Mesendoderm (in vitro differentiated cells): ENCODE measurements at places on chromosomes 16 and 17.

DNA sequence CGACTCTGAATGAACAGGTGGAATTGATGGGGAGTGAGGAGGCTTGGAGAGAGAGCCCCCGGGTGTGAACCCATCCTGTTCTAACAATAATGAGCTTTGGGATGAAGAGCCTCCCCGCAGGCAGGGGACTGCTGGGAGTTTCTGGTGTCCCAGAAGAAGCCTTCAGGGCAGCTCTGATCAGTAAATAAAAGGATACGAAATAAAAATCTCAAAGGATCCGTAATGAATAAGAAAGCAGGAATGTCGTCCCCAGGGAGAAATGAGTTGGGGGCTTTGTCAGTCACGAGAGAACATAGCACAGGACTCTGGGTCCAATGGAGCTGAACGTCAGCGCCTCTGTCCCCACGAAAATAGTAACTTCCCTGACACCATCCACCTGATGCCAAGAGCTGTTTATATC lies 113.4 kb downstream of the PITPNC1 start:
- H3K4me3 ChIP-seq = no peak overlapping the region
- H3K27ac ChIP-seq = no peak overlapping the region
- no peaks in the 10 kb centered on the region for H3K4me1 ChIP-seq

GRCh38 chr17:2707721-2708584 lies 3.6 kb downstream of the CLUH start:
- DNase-seq = peak; percentile 60
- H3K4me1 ChIP-seq = peaks cover 5% of the 10 kb centered on the region
- H3K27me3 ChIP-seq = no peaks in the 10 kb centered on the region
- H3K36me3 ChIP-seq = no peaks in the 10 kb centered on the region

GRCh38 chr17:48240562-48241130 lies 133.1 kb downstream of the SNX11 start:
- peak; percentile 42 for DNase-seq
- H3K36me3 ChIP-seq = no peaks in the 10 kb centered on the region
- H3K27ac ChIP-seq = no peak overlapping the region

DNA sequence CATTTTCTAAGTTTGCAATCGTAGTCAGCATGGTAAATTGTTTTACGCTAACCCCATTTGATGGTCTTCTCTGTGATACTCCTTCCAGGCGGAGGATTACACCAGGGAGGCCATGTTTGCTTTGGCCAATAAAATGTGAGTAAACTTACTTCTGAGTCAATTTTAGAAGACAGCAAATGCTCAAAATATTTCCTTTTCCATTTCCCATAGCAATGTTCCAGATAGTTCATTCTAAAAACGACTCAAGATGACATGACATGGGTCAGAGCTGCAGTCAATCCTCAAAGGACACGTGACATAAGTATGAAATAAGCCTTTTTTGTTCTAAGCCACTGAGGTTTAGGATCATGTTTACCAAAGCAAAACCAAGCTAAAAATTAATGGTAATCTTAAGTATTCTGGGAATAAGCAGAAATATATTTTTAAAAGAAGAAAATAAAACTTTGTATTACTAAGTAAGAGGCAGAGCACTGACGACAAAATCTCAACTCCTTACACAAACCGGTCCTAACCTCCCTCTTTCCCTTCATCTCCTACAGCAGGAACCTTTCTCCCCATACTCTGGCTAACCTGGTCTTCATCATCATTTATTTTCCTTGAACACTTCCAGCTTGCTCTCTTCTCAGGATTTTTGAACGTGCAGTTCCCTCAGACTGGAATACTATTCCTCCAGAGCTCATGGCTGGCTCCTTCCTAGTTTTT lies 266.2 kb downstream of the CEP112 start:
- no peaks in the 10 kb centered on the region for H3K4me1 ChIP-seq
- no peaks in the 10 kb centered on the region for H3K27me3 ChIP-seq
- no peaks in the 10 kb centered on the region for H3K36me3 ChIP-seq
- no peak overlapping the region for H3K27ac ChIP-seq

DNA sequence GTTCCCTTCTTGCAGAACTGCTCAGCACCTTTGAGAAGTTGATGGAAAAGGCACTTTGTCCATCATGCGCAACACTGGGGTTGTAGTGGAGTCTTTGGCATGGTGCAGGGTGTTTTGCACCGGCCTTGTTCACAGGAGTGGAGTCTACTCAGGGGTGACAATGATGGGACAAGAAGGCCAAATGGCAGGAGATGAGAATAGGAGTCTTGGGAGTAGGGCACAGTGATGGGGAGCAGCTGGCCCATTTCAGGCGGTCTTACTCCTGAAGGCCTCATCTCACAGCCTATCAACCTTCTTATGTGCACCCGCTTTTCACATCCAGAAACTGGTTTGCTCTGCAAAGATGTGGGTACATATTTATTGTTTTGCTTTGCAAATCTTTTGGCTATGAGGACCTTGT lies 13.4 kb upstream of the KCNG4 start:
- no peaks in the 10 kb centered on the region for H3K36me3 ChIP-seq
- no peak for DNase-seq
- H3K27ac ChIP-seq = no peak overlapping the region
- H3K4me1 ChIP-seq = no peaks in the 10 kb centered on the region

- no peak overlapping the region for H3K4me3 ChIP-seq
- peaks cover 2% of the 10 kb centered on the region for H3K4me1 ChIP-seq
- peak; percentile 29 for DNase-seq
- no peaks in the 10 kb centered on the region for H3K36me3 ChIP-seq
- H3K27me3 ChIP-seq = no peaks in the 10 kb centered on the region
- no peak overlapping the region for H3K27ac ChIP-seq
These were observed 137.2 kb downstream of the CYLD start for GRCh38 chr16:50878966-50879615.

GRCh38 chr17:77174928-77175661 lies 34.3 kb downstream of the SEC14L1 start:
- H3K27ac ChIP-seq = no peak overlapping the region
- H3K4me1 ChIP-seq = no peaks in the 10 kb centered on the region
- H3K27me3 ChIP-seq = no peaks in the 10 kb centered on the region
- H3K36me3 ChIP-seq = peaks cover 2% of the 10 kb centered on the region

- H3K4me3 ChIP-seq = no peak overlapping the region
- H3K4me1 ChIP-seq = no peaks in the 10 kb centered on the region
- no peak for DNase-seq
- no peaks in the 10 kb centered on the region for H3K36me3 ChIP-seq
- H3K27ac ChIP-seq = no peak overlapping the region
- H3K27me3 ChIP-seq = no peaks in the 10 kb centered on the region
These were observed 769.3 kb downstream of the KCNJ18 start for GRCh38 chr17:22461460-22462145.

GRCh38 chr16:57825298-57826044 lies 23.2 kb upstream of the KIFC3 start:
- no peaks in the 10 kb centered on the region for H3K36me3 ChIP-seq
- no peak overlapping the region for H3K27ac ChIP-seq
- peaks cover 3% of the 10 kb centered on the region for H3K4me1 ChIP-seq
- H3K27me3 ChIP-seq = no peaks in the 10 kb centered on the region
- no peak for DNase-seq

GRCh38 chr16:24188751-24189318 lies 67.3 kb upstream of the CACNG3 start:
- no peaks in the 10 kb centered on the region for H3K36me3 ChIP-seq
- peak; percentile 78 for DNase-seq
- no peaks in the 10 kb centered on the region for H3K27me3 ChIP-seq
- no peak overlapping the region for H3K27ac ChIP-seq
- no peaks in the 10 kb centered on the region for H3K4me1 ChIP-seq

- H3K27me3 ChIP-seq = no peaks in the 10 kb centered on the region
- H3K4me1 ChIP-seq = peaks cover 2% of the 10 kb centered on the region
- H3K36me3 ChIP-seq = no peaks in the 10 kb centered on the region
- H3K4me3 ChIP-seq = no peak overlapping the region
- DNase-seq = no peak
These were observed 2.5 kb downstream of the NCOR1 start for GRCh38 chr17:16212793-16213192.

DNA sequence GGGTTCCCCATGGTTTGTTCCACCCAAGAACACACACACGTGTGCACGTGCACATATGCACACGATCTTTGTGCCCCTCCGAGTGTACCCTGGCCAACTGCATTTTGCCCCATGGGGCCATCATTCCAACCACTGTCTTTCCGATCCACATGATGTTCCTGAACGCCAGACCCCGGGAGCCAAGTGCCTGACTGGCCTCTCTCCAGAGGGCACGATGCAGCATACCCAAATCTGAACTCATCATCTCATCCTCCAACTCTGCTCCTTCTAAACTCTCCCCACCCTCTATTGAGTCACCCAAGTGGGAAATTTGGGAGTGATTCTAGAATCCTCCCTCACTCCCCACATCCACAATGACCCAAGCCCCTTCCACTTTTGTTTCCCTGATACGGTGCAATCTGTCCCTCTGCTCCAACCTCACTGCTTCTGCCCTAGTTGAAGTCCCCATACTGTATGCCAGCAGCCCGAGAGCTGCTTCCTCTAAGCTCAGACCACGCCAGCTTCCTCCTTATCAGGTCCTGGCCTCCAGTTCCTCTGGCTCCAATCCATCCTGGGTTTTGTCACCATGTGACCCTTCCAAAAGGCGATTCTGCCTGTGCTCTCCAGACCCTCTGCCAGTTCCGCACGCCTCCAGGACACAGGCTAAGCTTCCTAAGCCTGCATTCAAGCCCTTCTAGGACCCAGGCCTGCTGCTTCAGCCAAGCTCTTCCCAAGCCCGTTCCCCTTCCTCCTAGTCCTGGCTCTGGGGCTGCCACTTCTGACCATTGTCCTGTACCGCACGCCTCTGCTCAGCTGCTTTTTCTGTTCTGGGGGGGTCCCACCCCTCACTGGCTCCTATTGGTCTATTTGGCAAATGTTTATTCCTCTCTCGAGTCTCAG lies 10.1 kb upstream of the TMEM208 start:
- no peak for DNase-seq
- H3K36me3 ChIP-seq = no peaks in the 10 kb centered on the region
- no peaks in the 10 kb centered on the region for H3K4me1 ChIP-seq
- H3K27ac ChIP-seq = no peak overlapping the region

- no peaks in the 10 kb centered on the region for H3K4me1 ChIP-seq
- no peaks in the 10 kb centered on the region for H3K27me3 ChIP-seq
- H3K27ac ChIP-seq = no peak overlapping the region
- no peak overlapping the region for H3K4me3 ChIP-seq
These were observed 17.1 kb downstream of the STX4 start for GRCh38 chr16:31050280-31051030.

DNA sequence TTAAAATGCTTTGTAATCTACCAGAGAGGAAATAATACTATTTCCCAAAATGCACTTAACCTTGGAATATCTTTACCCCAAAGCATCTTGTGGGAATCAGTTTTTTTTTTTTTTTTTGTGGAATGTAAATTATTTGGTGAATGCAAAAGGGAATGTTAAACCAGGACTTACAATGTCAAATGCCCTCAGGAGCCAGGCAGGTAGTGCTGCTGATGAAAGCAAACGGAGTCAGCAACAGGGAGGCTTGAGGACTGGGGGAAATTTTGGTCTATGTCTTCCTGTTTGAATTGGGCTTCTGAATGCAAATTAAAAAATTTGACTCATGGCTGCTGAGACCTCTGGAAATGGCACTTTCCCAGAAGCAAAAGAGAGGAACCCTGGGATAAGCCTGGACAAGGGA lies 96.5 kb upstream of the NLRP1 start:
- H3K4me3 ChIP-seq = no peak overlapping the region
- peaks cover 3% of the 10 kb centered on the region for H3K4me1 ChIP-seq
- H3K36me3 ChIP-seq = no peaks in the 10 kb centered on the region
- no peaks in the 10 kb centered on the region for H3K27me3 ChIP-seq
- DNase-seq = peak; percentile 87

GRCh38 chr17:34675605-34676004 lies 96.2 kb downstream of the TMEM132E start:
- H3K36me3 ChIP-seq = no peaks in the 10 kb centered on the region
- no peak overlapping the region for H3K27ac ChIP-seq
- no peaks in the 10 kb centered on the region for H3K27me3 ChIP-seq
- peaks cover 2% of the 10 kb centered on the region for H3K4me1 ChIP-seq
